Ascending aorta (tissue), 2 donors: ENCODE measurements at places on chromosomes 11 and 22.

GRCh38 chr11:103491777-103492176 is 382.6 kb downstream of the DYNC2H1 start:
- DNase-seq, result no peak

- DNase-seq, result no peak
These were observed 57.6 kb downstream of the KCNJ4 start for GRCh38 chr22:38397189-38398085.

DNA sequence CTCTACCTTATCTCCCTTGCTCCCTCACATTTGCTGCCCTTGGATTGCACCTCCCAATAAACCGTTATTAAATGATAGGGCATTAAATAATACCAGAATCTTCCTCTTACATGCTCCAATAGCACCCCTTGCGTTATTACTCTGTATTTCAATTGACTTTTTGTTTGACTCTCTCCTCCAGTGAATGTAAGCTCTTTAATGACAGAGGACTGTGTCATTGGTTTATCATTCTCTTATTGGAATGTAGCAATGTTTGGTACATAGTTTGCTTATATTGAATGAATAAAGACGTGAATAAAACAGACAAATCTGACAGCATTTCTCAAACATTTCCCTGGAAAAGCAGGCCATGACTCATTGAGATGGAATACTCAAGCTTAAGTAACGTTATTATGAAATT is 8.7 kb upstream of the MPEG1 start:
- no peak for DNase-seq

DNA sequence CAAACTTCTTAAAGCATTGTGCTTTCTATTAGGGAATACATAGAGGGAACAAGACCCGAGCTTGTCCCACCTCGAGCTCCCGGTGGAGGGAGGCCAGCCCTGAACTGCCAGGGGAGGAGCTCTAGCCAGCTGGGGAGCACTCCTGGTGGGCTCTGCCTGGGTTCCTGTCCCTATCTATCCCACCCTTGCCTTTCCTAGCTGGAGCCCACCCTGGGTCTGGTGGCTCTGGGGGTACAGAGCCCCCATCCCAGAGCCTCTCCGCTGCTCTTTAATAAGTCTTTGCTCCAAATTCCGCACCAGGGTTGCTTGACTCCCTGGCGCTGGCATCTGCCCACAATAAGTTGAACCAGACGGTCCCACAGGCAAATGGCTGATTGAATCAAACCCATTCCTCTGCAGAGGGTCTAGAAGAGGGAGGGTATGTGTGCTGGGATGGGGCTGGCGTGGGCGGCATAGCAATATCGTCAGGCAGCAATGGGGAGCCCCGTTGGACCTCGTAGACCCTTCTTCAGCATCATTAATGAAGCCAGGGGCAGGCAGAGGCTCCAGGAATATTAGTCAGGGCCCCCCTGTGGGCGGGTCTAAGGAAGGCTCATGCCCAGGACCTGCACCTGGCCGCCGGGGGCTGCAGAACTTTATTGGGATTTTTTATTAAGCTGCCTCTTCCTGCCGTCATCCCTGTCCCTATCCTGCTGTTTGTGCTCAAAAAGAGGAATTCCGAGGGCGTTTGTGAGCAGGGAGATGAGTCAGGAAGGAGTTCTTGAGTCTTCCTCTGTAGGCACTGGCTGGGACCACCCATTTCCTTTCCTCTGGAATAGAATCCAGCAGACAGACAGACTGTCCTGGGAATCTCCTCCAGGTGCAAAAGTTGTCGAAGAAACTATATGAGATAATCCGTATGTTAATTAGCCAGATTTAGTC is 38.5 kb upstream of the RIC3 start:
- DNase-seq, result no peak

- no peak for DNase-seq
These were observed 16.1 kb downstream of the TSKU start for GRCh38 chr11:76799066-76799804.
